Hematopoietic multipotent progenitor cell treated with erythropoietin and hydrocortisone succinate and interleukin-3 and kit ligand, for 4 days (in vitro differentiated cells): ENCODE measurements at places on chromosomes 4 and X.
A peak's percentile ranks its signal among the peaks of the same experiment; 100 is the strongest.

GRCh38 chr4:90226734-90227133 lies 99.5 kb downstream of the CCSER1 start:
- no peak for DNase-seq

GRCh38 chr4:9979101-9979701 lies 42.1 kb downstream of the SLC2A9 start:
- DNase-seq = no peak

GRCh38 chr4:102022343-102022742 lies 231.8 kb downstream of the BANK1 start:
- no peak for DNase-seq

DNA sequence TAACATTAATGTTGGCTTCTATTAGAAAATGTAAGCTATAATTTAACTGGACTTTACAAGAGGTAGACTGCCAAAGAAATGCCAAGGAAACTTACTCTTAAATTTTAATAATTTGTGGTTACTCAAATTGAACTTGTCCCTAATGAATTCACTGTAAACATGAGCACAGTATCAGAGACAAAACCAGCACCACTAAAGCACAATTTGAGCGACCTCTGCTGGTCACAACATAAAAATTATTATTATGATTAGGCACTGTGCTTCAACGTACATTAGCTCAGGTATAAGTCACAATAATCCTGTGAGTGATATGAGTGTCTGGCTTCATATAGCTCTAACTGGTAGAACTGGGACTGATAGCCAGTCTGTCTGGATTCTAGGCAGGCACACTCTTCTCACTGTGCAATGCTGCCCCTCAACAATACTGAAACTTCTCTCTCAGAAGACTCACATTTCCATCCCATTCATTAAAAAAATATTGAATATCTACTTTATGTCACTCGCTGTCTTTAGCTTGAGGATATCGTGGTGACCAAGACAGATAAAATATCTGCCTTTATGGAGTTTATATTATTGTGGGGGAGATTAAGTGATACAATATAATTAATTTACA lies 8.0 kb downstream of the NUDT6 start:
- DNase-seq = peak; percentile 71

GRCh38 chr4:95249426-95250021 lies 299.2 kb downstream of the UNC5C start:
- DNase-seq = no peak

- DNase-seq = no peak
Observed at GRCh38 chr4:4733663-4734062, 125.8 kb upstream of the MSX1 start.

- no peak for DNase-seq
Observed at GRCh38 chr4:77505275-77505957, 100.2 kb upstream of the CXCL13 start.

DNA sequence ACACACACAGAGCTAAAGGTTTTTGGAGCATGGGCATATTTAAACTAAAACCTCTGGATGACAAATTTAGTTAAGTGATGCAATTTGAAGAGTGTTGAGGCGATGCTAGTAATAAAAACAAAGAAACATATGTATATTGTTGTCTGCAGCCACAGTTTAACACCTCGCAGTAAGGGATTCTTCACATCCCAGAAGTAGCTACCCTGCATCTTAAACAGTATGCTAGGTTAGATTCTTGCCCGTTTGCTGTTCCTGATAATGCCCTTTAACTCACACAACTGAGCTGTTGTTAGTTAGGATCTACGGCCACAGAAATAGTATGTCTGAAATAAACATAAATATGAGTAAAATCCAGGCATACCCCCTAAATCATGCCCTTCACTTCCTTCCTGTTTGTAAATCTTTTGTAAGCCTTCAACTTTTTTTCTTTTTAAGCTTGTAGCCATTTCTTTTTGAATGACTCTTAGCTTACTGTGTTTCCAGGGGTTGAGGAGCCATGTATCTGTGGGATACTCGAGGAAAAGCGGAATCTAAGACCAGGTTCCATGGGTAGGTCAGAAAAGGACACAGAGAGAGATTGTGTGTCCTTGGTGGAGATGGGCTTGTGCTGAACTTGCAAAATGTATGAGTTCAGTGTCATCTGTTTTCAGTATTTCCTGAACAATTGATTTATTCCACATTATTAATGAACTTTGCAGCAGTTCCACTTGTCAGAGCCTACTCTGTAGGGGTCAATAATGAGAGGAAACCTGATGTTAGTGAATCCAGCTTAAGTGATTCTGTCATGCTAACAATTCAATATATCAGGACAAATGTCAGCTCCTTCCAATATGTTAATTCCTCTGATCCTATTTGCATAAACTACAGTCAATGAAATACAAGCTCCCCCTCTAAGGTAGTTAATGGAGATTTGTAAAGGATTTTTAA lies 349.6 kb downstream of the GPAT3 start:
- DNase-seq = no peak

- DNase-seq = no peak
Observed at GRCh38 chr4:2049381-2049780, 9.7 kb upstream of the NAT8L start.

- no peak for DNase-seq
Observed at GRCh38 chrX:6382284-6382683, 152.6 kb downstream of the VCX3A start.

DNA sequence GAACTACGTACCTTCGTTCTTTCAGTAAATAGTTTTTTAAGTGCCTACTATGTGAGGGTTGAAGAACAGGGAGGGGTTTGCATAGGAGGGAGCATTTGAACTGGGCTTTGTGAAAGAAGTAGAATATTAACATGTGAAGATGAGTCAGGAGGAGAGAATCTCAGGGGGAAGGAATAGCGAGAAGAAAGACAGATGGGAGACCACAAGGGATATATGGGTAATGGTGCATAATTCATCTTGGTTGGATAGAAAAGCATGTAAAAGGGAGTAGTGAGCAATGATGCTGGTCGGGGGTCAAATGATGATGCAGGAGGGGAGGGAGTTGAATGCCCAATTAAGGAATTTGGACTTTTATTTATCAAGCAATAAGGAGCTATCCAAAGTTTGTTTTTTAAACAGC lies 52.7 kb downstream of the TMEM164 start:
- no peak for DNase-seq
